Fibroblast of villous mesenchyme (primary cell): ENCODE measurements at places on chromosomes 5 and 9.
A peak's percentile ranks its signal among the peaks of the same experiment; 100 is the strongest.

DNA sequence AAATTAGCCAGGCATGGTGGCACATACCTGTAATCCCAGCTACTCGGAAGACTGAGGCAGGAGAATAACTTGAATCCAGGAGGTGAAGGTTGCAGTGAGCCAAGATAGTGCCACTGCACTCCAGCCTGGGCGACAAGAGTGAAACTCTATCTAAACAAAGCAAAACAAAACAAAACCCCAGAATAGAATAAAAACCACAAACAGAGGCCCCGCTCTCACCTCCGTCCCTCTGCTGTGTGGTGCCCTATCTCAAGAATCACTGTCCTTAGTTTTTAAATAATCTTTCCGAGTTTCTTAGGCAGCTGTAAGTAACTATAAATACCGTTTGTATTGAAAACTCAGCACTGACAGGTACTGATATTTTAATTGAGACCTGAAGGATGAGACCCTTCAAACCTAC is 42.7 kb upstream of the IER5L start:
- DNase-seq = no peak

DNA sequence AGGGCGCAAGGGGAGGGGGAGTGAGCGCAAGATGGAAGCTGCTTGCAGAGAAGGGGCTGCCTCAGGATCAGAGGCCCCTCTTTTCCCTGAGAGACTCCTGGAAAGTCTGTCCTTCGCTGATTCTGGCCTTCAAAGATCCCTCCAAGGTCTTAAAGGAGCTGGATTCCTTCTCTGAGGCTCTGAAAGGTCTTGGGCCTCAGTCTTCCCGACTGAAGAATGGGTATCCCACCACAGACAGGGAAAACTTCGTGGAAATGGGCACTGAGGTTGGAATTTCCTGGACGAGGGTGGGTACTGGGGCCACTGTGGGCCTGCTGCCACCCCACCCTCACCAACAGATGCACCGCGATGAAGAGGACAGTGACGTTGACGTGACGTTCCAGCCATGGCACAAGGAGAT is 3.1 kb downstream of the PTRH1 start:
- no peak for DNase-seq

DNA sequence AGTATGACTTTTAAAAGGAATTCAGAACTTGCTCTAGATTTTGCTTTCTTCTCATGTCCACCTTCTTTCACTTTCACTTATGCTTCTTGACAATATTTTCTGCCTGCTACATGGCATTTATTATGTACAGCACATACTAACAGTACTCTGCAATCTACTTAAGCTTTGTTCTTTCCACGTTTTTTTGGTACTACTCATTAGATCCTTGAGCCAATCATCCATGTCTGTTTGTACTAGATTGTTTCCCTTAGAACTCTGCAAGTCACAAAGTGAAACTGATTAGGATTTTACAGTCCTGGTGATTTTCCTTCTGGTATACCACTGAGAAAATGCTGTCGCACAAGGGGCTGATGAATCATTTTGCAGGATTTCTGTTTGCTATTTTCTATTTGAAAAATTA is 78.3 kb downstream of the PARP8 start:
- DNase-seq = peak; percentile 79

DNA sequence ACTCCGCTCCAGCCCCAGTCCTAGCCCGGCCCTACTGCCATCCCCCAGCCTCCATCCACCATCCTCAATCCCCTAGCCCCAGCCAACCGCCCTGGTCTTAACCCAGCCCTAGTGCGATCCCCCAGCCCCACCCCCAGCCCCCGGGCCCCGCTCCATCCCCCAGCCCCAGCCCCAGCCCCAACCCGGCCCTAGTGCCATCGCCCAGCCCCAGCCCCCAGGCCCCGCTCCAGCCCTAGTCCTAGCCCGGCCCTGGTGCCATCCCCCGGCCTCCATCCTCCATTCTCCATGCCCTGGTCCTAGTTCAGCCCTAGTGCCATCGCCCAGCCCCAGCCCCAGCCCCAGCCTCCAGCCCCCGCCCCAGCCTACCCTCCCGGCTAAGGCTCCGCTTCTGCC is 398 bp downstream of the TOR1A start:
- DNase-seq = no peak

GRCh38 chr9:110073356-110073905 is 134.5 kb downstream of the C9orf152 start:
- DNase-seq = no peak

DNA sequence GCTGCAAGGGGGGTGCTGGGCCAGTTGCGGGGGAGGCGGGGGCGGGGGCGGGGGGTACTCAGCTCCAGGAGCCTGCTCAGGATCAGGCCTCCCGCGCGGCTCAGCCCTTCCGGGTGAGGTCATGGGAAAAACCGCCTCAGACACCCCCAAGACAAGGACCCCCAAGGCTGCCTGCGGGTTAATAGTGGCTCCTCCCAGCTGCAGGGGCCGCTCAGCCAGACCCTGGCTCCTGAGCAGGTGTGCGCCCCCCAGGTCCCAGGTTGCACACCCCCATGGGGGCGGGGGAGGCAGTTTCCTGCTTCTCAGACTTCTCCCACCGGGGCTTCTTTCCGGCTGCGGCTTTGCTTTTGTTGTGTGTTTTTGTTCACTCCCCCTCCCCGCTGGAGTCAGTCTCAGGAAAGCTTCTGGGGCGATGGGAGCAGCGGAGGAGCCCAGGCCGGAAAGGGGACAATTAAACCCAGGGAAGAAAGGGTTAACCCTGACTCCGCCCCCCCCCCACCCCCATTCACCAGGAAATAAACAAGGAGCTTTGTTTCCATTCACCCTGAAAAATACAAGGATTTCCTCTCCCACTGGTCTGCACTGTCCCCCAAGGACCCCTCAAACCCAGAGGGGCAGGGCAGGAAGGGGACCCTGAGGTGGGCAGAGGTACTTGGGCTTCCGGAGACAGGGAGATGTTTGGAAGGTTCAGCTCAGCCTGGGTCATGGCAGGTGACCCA is 42.3 kb upstream of the NOTCH1 start:
- no peak for DNase-seq

DNA sequence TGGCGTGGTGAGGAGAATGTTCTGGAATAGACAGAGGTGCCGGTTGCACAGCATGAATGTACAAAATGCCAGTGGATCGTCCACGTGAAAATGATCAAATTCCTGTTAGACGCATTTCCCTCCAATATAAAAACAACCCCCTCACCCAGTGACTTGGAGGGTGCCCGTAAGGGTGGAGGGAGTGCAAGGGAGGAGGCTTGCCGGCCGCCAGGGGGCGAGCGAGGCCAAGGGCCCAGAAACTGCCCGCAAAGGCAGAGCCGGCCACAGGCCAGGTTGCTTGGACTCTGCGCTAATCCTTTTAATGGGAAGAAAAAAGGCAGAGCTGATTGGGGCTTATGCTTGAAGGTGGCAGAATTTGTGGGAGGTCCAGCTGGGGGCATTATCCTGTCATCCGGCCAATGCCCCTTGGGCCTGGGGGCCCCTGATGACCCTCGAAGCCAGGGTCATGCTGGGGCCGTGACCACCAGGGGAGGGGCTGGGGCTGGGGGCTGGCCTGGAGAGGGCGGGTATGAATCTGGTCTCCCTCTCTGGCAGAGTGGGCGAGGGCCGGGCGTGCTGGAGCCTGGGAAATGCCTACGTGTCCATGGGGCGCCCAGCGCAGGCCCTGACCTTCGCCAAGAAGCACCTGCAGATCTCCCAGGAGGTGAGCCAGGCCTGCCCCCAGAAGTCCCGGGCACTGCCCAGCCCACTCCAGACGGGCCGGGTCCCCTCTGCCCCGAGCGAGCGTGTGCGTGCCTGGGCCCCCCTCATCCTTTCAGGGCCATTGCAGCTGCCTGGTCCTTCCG is 12.0 kb downstream of the GPSM1 start:
- DNase-seq = peak; percentile 50

GRCh38 chr5:58773744-58774441 is 191.0 kb downstream of the RAB3C start:
- no peak for DNase-seq

GRCh38 chr5:97778451-97778850 is 595.4 kb upstream of the RIOK2 start:
- no peak for DNase-seq
